ENCODE measurements at places on chromosomes 6 and 20. TPM values are rescaled to one million over a fixed set of nuclear protein-coding genes. Genes with fewer than 3 reads are reported as not detected.
A peak's percentile ranks its signal among the peaks of the same experiment; 100 is the strongest.

The HTR1E gene
- polyA plus RNA-seq: 0.48 TPM

The ZSCAN31 gene
- polyA plus RNA-seq: 10.0 TPM

The PRICKLE4 gene
- polyA plus RNA-seq: 4.5 TPM

The CYP21A2 gene
- polyA plus RNA-seq: 1.6 TPM

- no peaks in the 10 kb centered on the region for H3K36me3 ChIP-seq
- H3K4me3 ChIP-seq: no peak overlapping the region
- no peaks in the 10 kb centered on the region for H3K4me1 ChIP-seq
- no peaks in the 10 kb centered on the region for H3K27me3 ChIP-seq
- no peak for DNase-seq
Observed at GRCh38 chr6:5967594-5967993, 39.1 kb downstream of the NRN1 start.

DNA sequence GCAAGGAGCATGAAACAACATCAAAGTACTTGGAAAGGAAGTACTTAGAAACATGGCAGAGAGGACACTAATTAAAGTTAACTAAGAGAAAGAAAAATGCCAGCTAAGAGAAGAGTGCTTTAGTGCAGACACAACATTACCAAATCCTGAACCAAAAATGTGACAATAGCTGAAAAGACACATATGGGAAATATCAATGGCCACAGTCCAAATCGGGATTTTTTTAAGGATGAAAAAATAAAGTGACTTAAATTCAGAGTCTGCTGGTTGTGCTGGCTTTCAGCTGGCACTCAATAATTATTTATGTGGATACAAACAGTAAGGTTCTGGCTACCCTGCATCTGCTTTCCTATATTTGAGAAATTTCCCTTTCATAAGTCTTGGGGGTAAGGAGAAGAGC is 12.6 kb upstream of the DST start:
- H3K27me3 ChIP-seq: no peaks in the 10 kb centered on the region
- no peak for DNase-seq
- no peak overlapping the region for H3K27ac ChIP-seq
- H3K4me1 ChIP-seq: peaks cover 18% of the 10 kb centered on the region
- no peaks in the 10 kb centered on the region for H3K36me3 ChIP-seq
- no peak overlapping the region for H3K4me3 ChIP-seq

DNA sequence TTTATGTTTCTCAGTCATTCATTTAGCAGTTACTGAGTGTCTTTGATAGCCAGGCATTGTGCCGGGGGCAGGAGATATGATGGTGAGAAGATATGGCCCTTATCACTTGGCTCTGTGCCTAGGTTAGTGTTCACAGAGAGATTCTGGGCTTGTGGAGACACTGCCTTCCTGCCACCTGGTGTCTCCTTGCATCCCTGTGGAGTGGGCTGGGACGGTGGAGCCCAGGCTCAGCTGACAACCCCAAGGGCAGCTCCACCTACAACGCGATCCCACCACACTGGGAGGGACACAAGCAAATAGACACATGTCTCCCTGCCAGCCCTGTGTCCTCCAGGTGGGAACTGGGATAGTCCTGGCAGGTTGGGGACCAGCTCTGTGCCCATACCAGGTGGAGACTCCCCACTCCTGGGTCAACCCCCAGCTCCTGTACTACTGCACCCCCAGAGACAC is 30.3 kb upstream of the VEGFA start:
- H3K36me3 ChIP-seq: no peaks in the 10 kb centered on the region
- DNase-seq: no peak
- peaks cover under 1% of the 10 kb centered on the region for H3K4me1 ChIP-seq

DNA sequence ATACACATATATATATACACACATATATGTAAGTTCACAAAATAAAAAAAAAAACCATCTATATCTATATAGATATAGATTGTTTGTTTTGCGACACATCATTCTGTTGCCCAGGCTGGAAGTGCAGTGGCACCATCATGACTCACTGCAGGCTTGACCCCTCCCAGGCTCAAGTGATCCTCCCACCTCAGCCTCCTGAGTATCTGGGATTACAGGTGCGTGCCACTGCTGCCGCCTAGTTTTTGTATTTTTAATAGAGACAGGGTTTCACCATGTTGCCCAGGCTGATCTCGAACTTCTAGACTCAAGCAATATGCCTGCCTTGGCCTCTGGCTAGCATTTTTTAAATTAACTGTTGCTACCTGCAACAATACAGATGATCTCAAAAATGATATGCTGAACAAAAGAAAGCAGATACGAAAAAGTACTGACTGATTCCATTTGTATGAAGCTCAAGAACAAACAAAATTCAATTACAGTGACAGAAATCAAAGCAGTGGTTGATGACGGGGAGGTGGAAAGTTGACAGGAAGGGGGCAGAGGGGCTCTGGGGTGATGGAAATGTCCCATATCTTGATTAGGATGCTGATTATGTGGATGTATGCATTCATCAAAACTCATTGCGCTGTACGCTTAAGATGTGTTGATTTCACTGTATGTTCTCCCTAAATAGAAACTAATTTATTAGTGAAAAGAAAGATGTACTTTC is 49.6 kb downstream of the ATXN1 start:
- H3K4me3 ChIP-seq: peak overlapping the region; percentile 2
- no peaks in the 10 kb centered on the region for H3K4me1 ChIP-seq
- H3K36me3 ChIP-seq: no peaks in the 10 kb centered on the region
- H3K27ac ChIP-seq: peak overlapping the region; percentile 75
- H3K27me3 ChIP-seq: no peaks in the 10 kb centered on the region
- DNase-seq: no peak

GRCh38 chr6:34757687-34758274 is 476 bp downstream of the SNRPC start:
- no peak for DNase-seq
- H3K4me3 ChIP-seq: peak overlapping the region; percentile 71
- peaks cover 18% of the 10 kb centered on the region for H3K4me1 ChIP-seq
- H3K27ac ChIP-seq: peak overlapping the region; percentile 93
- H3K36me3 ChIP-seq: peaks cover 30% of the 10 kb centered on the region

GRCh38 chr6:132304891-132305305 is 96.4 kb downstream of the MOXD1 start:
- H3K4me1 ChIP-seq: no peaks in the 10 kb centered on the region
- no peak overlapping the region for H3K4me3 ChIP-seq
- no peaks in the 10 kb centered on the region for H3K36me3 ChIP-seq
- H3K27ac ChIP-seq: no peak overlapping the region

GRCh38 chr6:106360410-106360988 is at the start of gene CRYBG1:
TSS of gene CRYBG1 (plus strand) at chr6:106360717. CDS start at chr6:106360909, 192 bp downstream.
- H3K27me3 ChIP-seq: peaks cover 85% of the 10 kb centered on the region
- H3K27ac ChIP-seq: no peak within 1 kb of the TSS
- peaks cover 4% of the 10 kb centered on the region for H3K4me1 ChIP-seq
- H3K4me3 ChIP-seq: peak within 1 kb of the TSS; percentile 43
- no peaks in the 10 kb centered on the region for H3K36me3 ChIP-seq
- peak; percentile 70 for DNase-seq

GRCh38 chr20:1041845-1042390 is 39.8 kb upstream of the RSPO4 start:
- H3K36me3 ChIP-seq: no peaks in the 10 kb centered on the region
- no peak overlapping the region for H3K4me3 ChIP-seq
- DNase-seq: no peak
- no peaks in the 10 kb centered on the region for H3K27me3 ChIP-seq
- H3K27ac ChIP-seq: no peak overlapping the region
- no peaks in the 10 kb centered on the region for H3K4me1 ChIP-seq

GRCh38 chr20:25084626-25085187 is 2.8 kb upstream of the VSX1 start:
- no peak overlapping the region for H3K27ac ChIP-seq
- H3K36me3 ChIP-seq: no peaks in the 10 kb centered on the region
- peak; percentile 58 for DNase-seq
- peaks cover 71% of the 10 kb centered on the region for H3K27me3 ChIP-seq
- H3K4me1 ChIP-seq: peaks cover 17% of the 10 kb centered on the region

DNA sequence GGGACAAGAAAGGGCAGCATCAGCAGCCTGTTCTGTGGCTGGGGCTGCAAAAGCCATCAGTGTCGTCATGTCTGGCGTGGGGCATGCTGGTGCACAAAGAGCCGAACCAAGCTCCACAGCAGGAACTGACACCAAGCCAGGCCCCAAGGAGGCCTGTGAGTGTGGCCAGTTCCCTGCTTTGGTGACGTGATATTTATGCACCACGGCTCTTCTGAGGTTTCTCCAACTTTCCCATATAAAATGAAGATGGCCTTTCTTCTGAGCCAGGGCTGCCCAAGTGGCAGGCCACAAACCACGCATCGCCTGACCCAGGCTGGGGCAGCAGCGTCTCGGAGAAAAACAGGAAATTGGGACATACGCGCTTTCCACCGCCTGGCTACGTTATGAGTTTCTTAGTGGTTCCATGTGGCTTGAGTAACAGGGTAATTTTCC is 109.9 kb downstream of the RIN2 start:
- H3K36me3 ChIP-seq: no peaks in the 10 kb centered on the region
- H3K27me3 ChIP-seq: no peaks in the 10 kb centered on the region
- peaks cover 23% of the 10 kb centered on the region for H3K4me1 ChIP-seq
- peak; percentile 75 for DNase-seq

Data from left lung (tissue), 14 donors.